ENCODE measurements at places on chromosomes 1 and 21.

- DNase-seq = peak; percentile 44
Observed at GRCh38 chr21:25862596-25862995, 127.8 kb downstream of the GABPA start.

- DNase-seq = no peak
Observed at GRCh38 chr1:106360252-106360651, 696.2 kb upstream of the PRMT6 start.

DNA sequence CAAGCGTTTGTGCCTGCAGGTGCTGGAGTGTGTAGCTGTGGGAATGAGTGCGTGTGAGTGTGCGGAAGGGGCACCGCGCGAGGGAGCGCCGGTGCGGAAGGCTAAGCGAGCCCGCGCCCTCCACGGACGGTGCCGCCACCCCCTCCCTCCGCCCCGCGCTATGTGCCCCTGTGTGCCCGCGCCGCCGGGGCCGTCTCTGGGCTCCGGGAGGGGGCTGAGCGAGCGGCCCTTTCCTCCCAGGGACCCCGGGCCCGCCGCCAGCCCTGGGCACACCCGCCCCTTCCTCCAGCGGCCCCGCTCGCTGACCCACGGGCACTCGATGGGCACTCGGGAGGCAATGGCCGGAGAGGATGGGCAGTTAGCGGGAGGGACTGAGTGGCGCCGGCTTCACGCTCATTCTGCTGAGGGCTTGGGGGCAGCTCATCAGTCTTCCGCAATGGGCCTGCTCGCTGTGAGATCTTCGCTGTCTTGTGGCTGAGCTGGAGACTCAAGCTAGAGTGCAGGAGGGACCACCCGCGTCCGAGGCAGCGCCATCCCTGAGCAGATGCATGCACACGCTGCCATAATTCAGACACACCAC, 8.6 kb upstream of the ADGRB2 start:
- no peak for DNase-seq

- DNase-seq = no peak
Observed at GRCh38 chr1:76269155-76269554, 194.6 kb downstream of the ST6GALNAC3 start.

DNA sequence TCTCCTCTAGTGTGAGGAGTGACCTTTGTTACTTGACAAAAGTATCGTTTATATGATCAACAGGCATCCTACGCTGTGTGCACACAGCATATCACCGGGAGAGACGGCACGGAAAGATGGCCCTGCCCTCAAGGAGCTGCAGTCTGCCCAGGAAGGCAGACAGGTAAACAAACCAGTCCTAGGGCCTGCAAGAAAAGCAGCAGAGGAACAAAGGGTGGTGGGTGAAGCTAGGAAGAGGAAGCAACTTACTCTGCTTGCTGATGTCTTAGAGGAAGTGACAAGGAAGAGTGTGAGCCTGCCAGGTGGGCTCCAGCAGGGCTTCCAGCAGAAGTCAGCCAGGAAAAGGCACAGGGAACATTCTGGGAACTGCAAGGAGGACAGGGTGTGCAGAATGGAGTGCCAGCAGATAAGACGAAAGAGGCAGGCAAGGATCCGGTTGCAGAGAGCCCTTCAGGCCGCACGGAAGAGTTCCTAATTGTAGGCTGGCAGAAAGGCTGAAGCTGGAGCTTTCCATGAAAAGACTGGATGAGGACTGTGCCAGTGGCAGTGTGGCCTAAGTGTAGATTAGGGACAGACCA, 106.7 kb downstream of the SLC45A1 start:
- peak; percentile 66 for DNase-seq

GRCh38 chr1:170931650-170932049, 3.7 kb upstream of the MROH9 start:
- DNase-seq = no peak

DNA sequence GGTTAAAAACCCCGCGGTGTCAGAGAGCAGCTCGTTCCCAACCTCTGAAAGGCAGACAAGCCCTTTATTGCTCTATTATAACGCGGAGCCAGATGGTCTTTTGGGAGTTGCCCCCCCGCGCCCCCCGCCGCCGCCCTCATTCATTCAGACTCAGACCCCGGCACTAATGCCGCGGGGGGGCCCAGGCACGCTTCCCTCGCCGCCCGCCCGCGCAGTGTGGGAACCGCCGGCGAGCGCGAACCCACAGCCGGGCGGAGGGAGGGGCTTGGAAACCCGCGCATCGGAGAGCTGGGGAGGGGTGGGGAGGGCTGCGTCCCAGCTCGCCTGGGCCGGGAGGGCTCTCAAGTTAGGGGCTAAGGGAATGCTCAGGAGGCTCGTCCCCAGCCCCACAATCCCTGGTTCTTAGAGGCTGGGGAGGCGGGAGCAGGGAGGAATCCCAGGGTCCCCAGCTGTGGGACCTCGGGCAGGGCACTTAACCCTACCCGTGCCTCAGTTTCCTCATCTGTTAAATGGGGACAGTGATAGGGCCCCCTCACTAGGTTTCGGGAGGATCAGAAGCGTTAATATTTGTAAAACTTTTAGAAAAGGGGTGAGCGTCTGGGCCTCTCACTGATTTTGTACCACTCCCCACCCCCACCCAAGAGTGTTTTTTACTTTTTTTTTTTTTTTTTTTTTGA, 10.9 kb upstream of the HES5 start:
- no peak for DNase-seq

DNA sequence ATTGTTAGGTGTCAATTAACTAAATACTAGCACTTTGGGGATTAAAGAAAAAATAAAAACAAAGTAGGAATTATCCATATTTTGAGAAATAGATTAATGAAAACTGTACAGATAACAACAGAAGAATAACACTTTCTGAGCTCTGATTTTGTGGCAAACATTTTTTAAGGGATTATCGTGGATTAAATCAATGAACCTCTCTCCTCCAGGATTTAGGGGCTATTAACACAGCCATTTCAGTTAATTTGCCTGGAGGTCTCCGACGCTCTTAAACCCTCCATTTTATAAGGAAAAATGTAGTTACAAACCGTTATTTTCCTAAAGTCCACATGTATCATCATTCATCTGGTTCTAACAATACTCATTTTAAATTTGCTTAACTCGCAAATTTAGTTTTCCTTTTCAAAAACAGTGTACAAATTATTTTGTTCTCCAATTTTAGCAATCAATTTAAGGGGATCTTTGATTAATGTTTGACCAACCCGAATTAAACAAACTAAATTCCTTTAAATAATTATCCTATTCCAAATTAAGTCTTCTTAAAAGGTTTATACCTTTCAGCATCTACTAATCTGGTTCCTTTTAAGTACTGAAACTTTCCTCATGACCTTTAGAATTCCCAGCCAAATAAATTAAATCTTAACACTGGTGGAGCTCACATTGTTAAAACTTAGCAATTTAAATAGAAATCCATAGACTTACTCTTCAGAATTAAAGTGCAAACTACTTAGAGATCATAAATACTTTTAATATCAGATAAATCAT, 30.7 kb upstream of the RNF187 start:
- DNase-seq = no peak

DNA sequence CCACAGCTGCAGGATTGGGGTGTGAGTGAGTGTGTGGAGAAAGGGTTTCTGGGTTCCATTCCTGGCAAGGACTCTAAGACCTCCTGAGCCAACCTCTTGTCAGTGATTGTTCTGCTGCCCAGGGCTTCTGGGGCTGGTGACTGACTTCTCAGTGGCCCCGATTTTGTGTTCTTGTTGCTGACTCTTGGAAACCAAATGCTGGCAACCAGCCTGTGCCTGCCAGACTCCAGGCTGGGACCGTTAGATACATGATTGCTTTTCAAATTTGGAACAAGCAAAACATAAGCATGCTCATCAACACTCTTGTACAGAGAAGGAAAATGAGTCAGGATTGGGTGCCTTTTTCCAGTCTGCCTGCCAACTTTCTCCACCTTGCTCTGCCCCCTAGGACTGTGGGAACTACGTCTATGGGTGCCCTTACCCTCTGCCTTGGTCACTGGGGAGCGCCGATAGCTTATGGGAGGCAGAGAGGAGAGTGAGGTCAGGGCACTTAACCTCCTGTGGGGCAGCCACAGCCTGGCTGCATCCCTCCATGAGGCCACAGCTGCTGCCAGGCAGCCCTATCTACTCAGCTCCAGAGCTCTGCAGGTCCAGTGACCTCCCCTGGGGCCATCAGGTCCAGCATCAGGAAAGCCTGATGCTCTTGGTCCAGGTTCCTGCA, 39.3 kb upstream of the EPS8L3 start:
- no peak for DNase-seq

GRCh38 chr1:247111259-247111699, 7.1 kb upstream of the ZNF669 start:
- DNase-seq = peak; percentile 69

GRCh38 chr1:232183266-232183800, 446.6 kb downstream of the SIPA1L2 start:
- DNase-seq = no peak

DNA sequence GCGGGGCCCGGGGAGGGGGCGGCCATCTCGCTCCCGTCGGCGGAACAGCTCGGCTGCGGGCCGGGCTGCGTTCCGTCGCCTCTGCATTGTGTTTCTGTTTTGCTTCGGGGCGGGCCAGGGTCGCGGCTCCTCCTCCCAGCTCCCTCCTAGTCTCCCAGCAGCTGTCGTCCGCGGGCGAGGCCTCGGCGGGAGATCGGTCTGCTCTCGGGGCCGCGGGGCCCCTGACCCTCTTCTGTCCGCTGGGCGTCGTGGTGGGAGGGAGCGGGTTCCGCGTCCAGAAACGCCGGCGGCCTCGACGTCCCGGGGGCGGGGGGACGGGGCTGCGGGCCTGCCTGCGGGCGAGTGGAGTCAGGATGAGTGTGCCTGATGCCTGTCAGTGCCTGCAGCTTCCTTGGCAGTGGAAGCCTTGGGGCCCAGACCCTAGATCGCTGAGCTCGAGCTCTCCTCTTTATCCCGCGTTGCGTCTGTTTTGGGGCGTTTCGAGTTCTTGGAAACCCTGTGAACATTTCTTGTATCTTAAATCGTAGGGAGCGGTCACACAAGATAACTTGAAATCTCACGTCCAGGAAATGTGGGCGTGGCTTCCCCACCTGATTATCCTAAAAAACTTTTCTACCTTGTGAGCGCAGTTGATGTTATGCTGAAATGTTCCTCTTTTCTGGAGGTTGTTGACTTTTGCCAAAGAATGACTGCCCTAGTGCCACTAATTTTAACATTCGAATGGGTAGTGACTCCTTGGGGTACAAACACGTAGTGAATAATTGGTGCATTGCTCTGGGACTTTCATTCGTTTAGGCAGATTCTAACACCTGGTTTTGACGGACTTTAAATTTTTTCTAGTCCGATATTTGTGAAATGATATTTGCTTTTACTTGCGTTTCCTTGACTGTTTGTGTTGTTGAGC, 676 bp downstream of the MORC3 start:
- DNase-seq = peak; percentile 69

DNA sequence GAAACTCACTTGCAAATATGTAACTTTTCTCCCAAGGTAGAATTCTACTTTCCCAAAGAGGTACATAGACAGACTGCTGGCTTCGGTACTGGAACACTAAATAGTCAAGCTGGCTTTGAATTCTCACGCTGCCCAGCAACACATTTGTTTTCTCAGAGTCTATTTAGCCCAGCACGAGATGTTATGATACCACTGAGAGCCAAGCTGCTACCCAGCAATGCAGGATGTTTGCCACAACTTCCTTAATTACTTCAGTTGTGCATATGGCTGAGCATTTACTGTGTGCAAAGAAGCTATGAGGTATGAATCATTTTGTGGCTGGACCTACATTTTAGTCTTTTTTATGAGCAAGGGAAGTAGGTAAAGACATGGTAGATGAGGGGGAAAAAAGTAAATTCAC, 793.2 kb downstream of the PLA2G4A start:
- no peak for DNase-seq

- no peak for DNase-seq
Observed at GRCh38 chr1:99979091-99979490, 9.3 kb downstream of the SLC35A3 start.

GRCh38 chr1:240768979-240769378, 157.0 kb upstream of the GREM2 start:
- DNase-seq = no peak

GRCh38 chr1:223393275-223394214, at the start of gene CCDC185:
TSS of gene CCDC185 (plus strand) at chr1:223393415. CDS start at chr1:223393476, 61 bp downstream.
- peak; percentile 45 for DNase-seq

GRCh38 chr1:235910357-235911299, 43.9 kb upstream of the LYST start:
- peak; percentile 77 for DNase-seq

DNA sequence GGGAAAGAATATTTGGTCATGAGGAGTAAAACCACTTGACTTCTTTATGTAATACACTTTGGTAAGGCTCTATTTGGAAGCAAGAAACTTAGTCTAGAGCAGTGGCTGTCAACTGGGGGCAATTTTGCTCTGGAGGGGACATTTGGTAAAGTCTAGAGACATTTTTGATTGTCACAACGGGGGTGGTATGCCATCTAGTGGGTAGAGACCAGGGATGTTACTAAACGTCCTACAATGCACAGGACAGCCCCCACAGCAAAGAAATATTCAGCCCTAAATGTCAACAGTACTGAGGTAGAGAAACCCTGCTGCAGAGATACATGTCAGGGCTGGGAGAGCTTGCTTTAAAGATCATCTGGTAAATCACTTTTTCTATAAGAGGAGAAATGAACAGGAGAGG, 13.5 kb downstream of the FUCA1 start:
- DNase-seq = no peak

DNA sequence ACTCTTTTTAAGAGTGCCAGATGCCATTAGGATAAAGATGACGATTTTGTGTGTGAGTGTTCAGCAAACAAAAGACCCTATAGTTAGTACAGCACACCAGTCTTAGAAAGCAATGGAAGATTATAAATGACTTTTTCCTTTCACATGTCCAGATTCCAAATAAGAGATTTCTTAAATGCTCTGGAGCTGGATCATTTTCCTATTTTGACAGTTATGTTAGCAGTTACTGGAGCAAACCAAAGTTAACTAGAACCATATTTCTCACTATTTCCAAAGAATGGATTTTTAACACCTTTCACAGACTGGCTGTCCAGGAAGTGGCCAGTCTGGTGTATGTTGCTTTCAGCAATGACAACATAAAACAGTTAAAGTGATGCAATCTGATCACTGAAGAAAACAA, 905.8 kb upstream of the ADGRL2 start:
- DNase-seq = no peak
